ENCODE measurements at places on chromosomes 5 and 9.

DNA sequence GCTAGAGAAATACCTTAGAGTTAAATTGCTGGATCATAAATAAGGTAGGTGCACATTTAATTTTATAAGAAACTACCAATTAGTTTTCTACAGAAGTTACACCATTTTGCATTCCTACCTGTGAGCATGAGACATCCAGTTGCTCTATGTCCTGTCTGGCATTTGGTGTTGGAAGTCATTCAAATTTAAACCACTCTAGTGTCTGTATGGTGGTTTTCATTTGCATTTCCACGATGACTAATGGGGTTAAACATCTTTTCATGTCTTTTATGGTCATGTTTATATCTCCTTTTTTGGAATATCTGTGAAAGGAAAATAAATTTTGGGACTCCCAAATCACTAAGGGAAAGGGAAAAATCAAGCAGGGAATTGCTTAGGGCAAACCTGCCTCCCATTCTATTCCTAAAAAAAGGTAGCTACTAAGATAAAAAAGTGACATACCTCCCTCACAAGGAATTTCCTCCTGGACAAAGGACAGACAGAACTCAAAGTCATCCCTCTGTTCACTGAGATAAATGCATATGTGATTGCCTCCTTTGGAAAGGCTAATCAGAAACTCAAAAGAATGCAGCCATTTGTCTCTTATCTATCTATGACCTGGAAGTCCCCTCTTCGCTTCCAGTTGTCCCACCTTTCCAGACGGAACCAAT, 31.6 kb upstream of the ADCY2 start:
- no peak for DNase-seq

- DNase-seq = peak; percentile 66
Observed at GRCh38 chr5:90866333-90866732, 307.7 kb downstream of the ADGRV1 start.

GRCh38 chr5:36712706-36713105, 106.3 kb downstream of the SLC1A3 start:
- no peak for DNase-seq

DNA sequence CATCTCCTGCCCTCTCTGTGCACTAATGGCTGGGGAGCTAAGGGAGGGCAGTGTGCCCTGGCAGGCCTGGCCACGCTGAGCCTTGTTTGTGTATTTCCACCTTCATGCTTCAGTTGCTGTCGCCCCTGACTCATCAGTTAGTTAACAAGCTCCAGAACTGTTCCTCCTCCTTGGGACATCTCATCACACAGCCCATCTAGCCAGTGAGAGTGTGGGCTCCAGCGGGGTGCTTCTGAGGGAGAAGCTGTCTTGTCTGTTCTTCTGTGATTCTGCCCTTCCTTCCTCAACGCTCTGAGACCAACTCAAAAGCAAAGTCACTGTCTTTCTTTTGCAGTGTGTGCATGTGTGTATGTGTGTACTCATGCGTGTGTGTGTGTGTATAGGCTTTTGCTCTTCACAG, 58.3 kb upstream of the CPEB4 start:
- DNase-seq = no peak

- no peak for DNase-seq
Observed at GRCh38 chr9:106883030-106883429, 20.1 kb downstream of the ZNF462 start.

GRCh38 chr5:149459891-149460290, 80.8 kb upstream of the IL17B start:
- DNase-seq = no peak

GRCh38 chr9:108197899-108198298, 657.9 kb downstream of the ACTL7B start:
- DNase-seq = no peak

DNA sequence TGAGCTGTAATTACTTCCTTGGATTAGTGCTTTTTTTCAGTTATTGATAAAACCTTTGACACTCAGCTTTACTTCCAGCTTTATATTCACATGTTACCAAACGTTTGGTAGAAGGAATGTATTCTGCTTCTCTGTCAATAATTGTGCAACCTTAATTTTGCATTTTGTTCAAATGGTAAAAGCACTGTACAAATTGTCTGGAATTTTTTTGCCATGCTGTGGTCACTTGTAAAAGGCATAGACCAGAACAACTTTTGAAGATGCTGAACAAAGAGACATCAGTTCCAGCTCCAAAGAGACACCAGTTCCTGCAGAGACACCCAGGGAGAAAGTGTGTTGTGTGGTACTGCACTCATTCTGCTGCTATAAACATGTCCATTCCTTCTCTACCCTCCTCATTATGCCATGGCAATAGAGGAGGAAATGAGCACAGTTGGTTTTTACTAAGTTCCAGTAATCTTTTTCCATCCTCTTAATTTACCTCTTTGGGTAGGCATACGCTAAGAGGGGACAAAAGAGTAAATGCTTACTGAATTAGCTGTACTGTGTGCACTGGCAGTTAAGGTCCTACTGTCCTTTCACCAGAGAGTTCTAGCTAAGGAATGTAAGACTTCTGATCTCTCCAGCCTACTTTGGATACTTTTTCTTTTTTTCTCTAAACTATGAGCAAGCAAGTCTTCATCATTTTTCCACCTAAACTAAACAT, 387.4 kb downstream of the FGF10 start:
- DNase-seq = no peak

DNA sequence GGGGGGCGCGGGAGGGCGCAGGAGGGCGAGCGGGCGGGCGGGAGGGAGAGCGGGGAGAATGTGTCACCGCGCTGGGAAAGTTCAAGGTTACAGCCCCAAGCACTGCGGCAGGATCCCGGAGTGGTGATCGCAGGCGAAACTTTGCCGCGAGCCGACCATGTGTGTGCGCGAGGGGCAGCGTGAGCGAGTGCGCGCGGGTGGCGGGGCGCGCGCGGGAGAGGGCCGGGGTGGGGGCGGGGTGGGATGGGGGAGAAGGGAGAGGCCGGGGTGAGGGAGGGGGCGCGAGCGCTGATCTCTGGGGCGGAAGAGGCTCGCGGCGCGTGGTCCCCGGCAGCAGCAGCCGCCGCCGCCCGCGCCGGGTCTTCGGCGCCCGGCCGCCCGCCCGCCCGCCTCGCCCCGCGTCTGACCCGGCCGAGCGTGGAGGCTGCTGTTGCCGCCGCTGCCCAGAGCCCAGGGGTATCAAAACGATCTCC, at the start of gene NFIB:
NFIB (minus strand) TSS at position 191 of the 473 bp plus-strand sequence. CDS start 630 bp downstream, outside the sequence.
- no peak for DNase-seq

DNA sequence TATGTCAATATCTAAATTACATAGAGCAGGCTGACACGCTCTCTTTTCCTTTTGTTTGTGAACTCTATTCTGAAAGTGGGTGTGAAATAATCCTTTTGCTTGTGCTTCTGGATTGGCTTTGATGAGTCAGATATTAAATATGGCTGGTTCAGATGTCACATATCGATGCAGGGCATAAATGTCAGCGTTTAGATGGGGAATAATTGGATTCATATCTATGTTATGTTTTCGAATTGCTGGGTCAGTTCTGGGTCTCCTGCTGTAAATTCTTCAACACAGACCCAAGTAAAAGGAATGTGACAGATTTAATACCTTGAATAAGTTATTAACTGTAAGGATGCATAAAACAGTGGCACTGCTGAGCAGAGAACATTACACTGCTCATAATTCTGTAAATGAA, 118.7 kb upstream of the SNX2 start:
- DNase-seq = no peak

GRCh38 chr9:107142896-107143603, 140.0 kb upstream of the RAD23B start:
- no peak for DNase-seq

DNA sequence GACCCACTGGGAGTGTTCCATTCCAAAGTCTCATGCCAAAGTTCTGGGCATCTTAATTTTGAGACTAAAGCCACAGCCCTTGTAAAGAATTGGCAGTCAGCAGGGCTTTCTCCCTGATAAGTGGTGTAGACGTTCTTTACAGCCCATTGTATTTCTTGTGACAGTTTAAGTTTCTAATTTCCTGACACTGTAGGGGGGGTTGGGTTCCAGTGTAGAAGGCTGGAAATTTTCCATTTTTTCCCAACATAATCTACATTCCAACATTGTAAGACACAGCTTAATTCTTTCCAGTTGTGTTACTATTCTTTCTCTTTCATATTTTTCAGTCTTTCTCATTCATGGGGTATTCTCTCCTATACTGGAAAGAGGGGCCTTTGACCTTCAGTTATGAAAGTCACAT, 121.1 kb downstream of the FBXL7 start:
- no peak for DNase-seq

- no peak for DNase-seq
Observed at GRCh38 chr9:78144008-78144381, 91.9 kb upstream of the CEP78 start.
